Left ventricle myocardium inferior (tissue), 1 donor: ENCODE measurements at places on chromosomes 2 and 18. TPM values are rescaled to one million over a fixed set of nuclear protein-coding genes. Genes with fewer than 3 reads are reported as not detected.

GRCh38 chr18:33757037-33757436 lies 179.0 kb downstream of the ASXL3 start:
- DNase-seq, result no peak

DNA sequence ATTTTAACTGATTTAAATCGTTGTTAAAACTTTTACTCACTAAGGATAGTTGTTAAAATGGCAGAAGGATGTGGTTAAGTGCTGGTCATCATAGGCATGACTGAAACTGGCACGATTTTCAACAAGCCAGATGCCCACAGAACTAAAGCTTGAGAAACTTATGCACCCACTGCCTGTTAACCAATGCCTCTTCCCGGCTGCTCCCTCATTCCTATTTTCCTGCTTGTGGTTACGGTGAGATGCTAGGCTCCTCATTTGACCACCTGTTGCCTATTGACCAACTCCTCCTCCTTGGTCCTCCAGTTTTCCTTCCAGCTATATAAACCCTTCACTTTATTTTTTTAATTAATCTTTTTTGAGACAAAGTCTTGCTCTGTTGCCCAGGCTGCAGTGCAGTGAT lies 238.7 kb downstream of the TFCP2L1 start:
- no peak for DNase-seq

DNA sequence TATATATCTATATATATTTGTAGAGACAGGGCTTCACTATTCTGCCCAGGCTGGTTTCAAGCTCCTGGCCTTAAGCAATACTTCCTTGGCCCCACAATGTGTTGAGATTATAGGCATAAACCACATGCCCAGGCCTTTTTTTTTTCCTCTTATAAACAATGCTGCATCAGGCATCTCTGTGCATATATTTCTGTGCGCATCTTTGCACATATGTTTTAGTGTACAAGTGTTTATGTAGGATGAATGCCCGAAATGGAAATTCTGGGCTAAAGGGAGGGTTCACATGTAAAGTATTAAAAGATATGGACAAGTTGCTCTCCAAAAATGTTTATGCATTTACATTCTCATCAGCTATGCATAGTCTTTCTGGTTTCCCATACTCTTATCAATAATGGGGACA lies 183.2 kb upstream of the SPRED2 start:
- no peak for DNase-seq

DNA sequence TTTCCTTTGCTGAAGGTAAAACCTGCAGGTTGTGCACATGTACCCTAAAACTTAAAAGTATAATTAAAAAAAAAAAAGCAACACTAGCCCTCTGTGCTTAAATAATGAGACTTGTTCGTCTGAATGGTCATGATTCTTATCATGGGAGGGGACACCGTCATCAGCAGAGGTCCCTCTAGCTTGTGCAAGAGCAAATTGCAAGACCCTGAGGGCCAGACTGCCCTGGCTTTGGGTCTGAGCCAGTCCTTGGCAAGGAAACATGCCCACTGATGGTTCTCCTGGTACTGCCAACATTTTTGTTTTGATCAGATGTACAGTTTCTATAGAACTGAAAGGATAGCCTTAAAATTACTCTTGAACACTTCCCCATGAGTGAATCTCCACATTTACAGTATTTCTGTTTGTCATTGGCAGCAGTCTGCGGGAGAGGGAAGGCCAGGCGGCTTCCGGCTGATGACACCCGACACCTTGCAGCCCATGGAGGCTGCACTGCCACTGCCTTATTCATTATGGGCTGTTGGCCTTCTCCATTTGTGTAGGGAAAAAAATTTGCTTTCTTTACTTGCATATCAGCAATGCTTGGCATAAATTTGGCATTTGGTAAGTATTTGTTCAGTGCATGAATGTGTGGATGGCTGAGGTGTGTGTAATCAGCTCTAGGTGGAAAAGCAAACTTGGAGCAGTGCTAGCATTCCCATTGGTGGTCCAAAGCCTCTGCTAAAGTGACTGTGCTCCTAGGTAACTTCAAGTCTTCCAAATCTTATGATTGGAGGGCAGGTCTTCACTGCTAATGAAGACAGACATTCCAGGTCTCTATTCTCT lies 161.6 kb upstream of the ALKAL2 start:
- no peak for DNase-seq

- DNase-seq, result no peak
Measured at GRCh38 chr2:28457237-28457636, 38.6 kb upstream of the PLB1 start.

- no peak for DNase-seq
Measured at GRCh38 chr2:11814979-11815510, 68.6 kb downstream of the LPIN1 start.

DNA sequence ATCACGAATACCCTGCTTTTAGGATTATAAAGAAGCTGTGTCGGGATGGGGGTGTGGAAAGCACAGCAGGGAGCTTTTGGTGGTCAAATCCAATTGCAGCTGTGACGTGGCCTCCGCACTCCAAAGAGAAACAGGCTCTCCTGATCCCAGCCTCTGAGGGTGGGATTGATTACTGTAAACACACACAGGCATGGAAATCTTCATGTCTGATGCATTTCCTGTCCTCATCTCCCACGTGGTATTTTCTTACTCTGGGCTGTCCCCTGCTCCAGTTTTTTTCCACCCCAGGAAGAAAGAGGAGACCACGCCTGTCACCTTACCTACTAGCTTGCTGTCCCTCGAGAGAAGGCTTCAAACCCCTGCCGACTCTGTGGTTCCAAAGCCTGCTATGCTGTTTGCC lies 22.7 kb downstream of the RNF152 start:
- DNase-seq, result no peak

Gene ASB18
- 11.3 TPM for total RNA-seq

GRCh38 chr2:145421841-145422240 lies 901.9 kb upstream of the ZEB2 start:
- no peak for DNase-seq

- peak; percentile 28 for DNase-seq
Measured at GRCh38 chr2:111671426-111672150, 212.4 kb downstream of the ANAPC1 start.

Gene GPR148
- not detected for total RNA-seq

GRCh38 chr18:79093986-79094385 lies 24.8 kb downstream of the ATP9B start:
- DNase-seq, result no peak

Gene SNTG2
- 0.47 TPM for total RNA-seq

Gene SDC1
- 0.41 TPM for total RNA-seq

DNA sequence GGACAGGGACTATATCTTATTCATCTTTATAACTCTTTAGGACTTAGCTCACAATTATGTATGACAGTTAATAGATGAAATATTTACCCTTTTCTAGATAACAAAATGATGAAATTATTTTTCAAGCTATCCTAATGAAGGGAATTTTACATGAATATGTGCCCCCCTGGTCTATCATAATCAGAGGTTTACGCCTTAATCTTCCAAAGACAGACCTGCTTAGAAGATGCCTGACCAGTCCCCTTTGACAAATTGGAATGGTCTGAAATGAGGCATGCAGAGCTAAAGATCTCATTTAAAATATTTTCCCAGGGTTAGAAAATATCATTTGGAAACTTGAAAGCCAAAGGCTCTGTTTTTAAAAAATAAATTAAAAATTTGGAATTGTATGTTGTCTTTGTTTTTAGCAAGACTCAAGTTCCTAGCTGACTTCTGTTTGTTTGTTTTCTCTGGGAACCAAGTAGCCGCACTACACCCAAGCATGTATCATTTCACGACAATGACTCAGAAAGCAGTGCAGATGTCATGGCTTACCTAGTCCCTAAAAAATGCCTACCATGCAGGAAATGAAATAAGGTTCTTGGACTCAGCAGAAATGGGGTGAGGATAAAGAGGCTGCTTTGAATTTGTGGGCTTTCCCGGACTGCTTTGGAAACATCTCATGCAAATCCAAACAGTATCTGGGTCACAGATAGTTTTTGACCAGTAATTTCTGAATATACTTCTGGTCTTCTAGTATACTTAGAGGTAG lies 162.1 kb downstream of the ZEB2 start:
- no peak for DNase-seq

Gene LBX2
- total RNA-seq, result 0.25 TPM

DNA sequence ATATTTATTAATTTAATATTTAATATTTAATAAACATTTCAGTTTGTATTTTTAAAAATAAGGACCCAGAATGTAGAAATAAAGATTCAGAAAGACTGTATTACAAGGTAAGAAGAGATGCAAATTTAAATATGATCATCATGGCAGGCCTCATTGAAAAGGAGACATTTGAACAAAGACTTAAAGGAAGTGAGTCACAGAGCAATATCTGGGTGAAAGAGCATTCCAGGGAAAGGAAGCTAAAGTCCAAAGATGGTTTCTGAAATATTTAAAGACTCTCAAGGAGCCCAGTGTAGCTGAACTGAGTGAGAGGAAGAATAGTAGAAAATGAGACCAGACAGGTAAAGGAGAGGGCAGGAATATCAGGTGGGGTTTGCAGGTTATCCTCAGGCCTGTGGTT lies 5.9 kb downstream of the SCYGR4 start:
- no peak for DNase-seq

GRCh38 chr2:63051795-63052333 lies 1.2 kb downstream of the OTX1 start:
- DNase-seq, result no peak
